Activated CD8-positive, alpha-beta T cell treated with anti-CD3 and anti-CD28 coated beads for 36 hours (primary cell): ENCODE measurements at places on chromosomes 2 and 18. TPM values are rescaled to one million over a fixed set of nuclear protein-coding genes. Genes with fewer than 3 reads are reported as not detected.

The CHRND gene
- total RNA-seq, result not detected

The LIMS4 gene
- 0.74 TPM for total RNA-seq

The ANKRD30BL gene
- not detected for total RNA-seq

The PPP1R1C gene
- total RNA-seq, result not detected

The DPYSL5 gene
- total RNA-seq, result not detected

The EEF1B2 gene
- 1,169 TPM for total RNA-seq

The RNASEH1 gene
- total RNA-seq, result 23.4 TPM

The CSRNP3 gene
- total RNA-seq, result not detected

The REG1B gene
- not detected for total RNA-seq

The CCDC148 gene
- total RNA-seq, result not detected

The ZNF532 gene
- 1.8 TPM for total RNA-seq

The SMAD7 gene
- total RNA-seq, result 17.4 TPM

The CFAP65 gene
- total RNA-seq, result not detected

The UNC80 gene
- not detected for total RNA-seq

The TCF4 gene
- 1.4 TPM for total RNA-seq

The BCL11A gene
- 0.54 TPM for total RNA-seq

The SLC8A1 gene
- 0.34 TPM for total RNA-seq

The HOXD1 gene
- total RNA-seq, result not detected

The ELOA2 gene
- total RNA-seq, result not detected

The NDC80 gene
- total RNA-seq, result 82.2 TPM

The TMEM182 gene
- 5.3 TPM for total RNA-seq

The SH3RF3 gene
- 1.9 TPM for total RNA-seq

The RBBP8 gene
- 70.9 TPM for total RNA-seq

The TUBA3D gene
- total RNA-seq, result not detected

The SPDYA gene
- 1.3 TPM for total RNA-seq

The EGR4 gene
- 0.11 TPM for total RNA-seq

The UPP2 gene
- total RNA-seq, result not detected

The UGT1A9 gene
- total RNA-seq, result not detected

The PRKAG3 gene
- not detected for total RNA-seq

The AGAP1 gene
- total RNA-seq, result 2.9 TPM

The CDKL4 gene
- total RNA-seq, result 0.29 TPM

The MEMO1 gene
- total RNA-seq, result 46.5 TPM

The DSC2 gene
- total RNA-seq, result not detected

The POTEI gene
- total RNA-seq, result not detected

The CHST9 gene
- total RNA-seq, result not detected

The TFCP2L1 gene
- total RNA-seq, result 0.04 TPM

The MROH2A gene
- not detected for total RNA-seq

The DTNA gene
- 0.41 TPM for total RNA-seq

The ACMSD gene
- total RNA-seq, result not detected

The DYNAP gene
- total RNA-seq, result not detected

The MYOM1 gene
- 1.3 TPM for total RNA-seq

The CNTNAP5 gene
- total RNA-seq, result not detected
